CD4-positive, CD25-positive, alpha-beta regulatory T cell (primary cell): ENCODE measurements at places on chromosomes 6 and 20.

DNA sequence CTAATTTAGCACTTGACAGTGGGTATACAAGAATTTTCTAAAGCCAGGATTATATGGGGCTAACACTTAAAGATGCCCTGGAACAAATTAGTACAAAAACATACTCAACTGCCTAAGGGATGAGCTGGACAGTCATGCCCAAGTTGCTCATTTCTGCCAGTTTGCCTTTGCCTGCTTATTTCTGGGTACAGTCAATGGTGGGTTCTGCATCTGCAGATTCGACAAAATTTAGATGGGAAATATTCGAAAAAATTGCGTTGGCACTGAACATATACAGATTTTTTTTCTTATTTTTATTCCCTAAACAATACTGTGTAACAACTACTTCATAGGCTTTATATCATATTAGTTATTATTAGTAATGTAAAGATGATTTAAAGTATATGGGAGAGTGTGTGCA, 591.9 kb downstream of the EPM2A start:
- DNase-seq, result no peak

- no peak for DNase-seq
Measured at GRCh38 chr6:164039954-164040375, 625.4 kb downstream of the QKI start.

- no peak for DNase-seq
Measured at GRCh38 chr20:51756653-51757052, 11.5 kb downstream of the ATP9A start.

GRCh38 chr6:14474816-14475215, 357.2 kb downstream of the CD83 start:
- DNase-seq, result no peak

- no peak for DNase-seq
Measured at GRCh38 chr6:146305951-146306350, 237.7 kb upstream of the RAB32 start.

- DNase-seq, result no peak
Measured at GRCh38 chr6:15393605-15394004, 147.7 kb downstream of the JARID2 start.

- DNase-seq, result no peak
Measured at GRCh38 chr20:17948442-17948841, 20.2 kb downstream of the SNX5 start.

DNA sequence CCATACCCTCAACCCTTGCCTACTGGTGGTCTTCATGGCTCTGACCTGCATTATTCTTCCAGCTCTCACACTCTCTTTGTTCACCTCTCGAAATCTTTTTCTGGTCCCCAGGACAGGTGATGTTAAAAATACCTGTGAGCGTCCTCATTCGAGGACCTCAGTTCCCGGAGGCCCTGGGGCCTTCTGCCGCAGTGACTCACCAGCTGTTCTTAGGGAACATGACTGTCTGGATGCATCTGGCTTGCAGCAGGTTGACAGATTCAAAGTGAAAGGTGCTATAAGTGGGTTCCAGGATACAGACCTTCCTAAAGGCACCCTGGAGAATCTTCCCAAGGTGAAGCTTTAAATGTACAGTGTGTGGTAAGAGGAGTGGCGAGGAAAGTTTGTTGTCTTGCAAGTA, 210.4 kb upstream of the KCNG1 start:
- no peak for DNase-seq

DNA sequence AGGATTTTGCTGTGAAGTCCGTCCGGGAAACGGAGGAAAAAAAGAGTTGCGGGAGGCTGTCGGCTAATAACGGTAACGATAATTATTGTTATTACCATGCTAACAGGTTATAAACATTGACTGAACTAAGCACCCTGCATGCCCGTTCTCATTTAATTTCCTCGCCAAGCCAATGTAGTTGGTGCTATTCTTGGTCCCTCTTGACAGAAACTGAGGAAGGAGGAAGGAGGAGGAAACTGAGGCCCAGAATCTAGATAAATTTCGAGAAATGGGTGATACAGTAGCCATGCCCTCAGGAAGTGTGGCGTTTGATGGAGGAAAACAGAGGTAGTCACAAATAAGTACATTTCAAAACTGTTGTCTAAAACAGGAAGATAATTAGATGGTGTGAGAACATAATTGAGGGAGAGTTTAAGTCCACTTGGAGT, 474 bp downstream of the TPX2 start:
- no peak for DNase-seq

DNA sequence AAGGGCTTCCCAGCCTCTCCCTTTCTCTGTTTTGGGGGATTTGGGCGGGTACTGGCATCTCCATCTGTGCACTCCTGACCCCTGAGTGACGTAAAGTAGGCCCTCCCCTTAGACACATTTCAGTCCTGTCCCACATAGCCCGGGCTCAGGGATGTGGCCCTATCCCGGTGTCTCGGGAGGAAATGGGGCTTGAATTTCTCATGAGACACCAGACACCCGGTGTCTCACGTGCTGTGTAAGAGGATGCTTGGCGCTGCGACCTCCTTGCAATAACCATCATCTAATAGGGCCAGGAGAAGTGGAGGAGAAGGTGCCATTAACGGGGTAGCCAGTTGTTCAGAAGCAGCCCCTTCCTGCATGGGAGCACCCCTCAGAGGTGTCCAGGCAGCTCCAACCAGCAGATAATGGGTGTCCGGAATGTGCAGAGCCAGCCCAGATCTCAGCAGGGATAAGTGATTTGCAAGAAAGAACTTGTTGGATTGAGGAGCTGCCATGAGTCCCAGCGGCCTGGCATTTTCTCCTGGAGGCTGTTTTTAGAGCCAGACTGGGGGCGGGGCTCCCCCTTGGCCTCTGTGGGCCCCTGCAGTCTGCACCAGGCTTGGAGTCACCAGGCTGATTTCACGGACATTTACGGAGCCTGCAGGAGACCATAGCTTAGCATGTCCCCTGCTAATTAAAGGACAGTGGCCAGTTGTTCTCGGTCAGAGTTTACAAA, 372.0 kb downstream of the PREX1 start:
- no peak for DNase-seq

DNA sequence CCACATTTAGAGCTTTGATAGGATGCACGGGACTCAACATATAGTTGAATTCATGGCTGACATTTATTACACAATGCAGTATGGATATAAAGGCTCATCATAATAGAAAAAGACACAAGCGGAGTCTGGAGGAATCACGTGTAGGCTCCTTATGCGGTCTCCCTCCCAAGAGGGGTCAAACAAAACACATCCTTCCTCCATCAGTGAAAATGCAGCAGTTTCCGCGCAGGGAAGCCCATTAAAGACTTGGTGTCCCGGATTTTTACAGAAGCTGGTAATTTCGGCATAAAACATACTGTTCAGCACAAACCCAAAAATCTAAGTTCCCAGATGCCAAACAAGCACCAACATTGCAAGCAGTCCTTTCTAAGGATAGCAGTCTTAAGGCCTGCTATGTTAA, 1.1 kb downstream of the USP45 start:
- no peak for DNase-seq
